ENCODE measurements at places on chromosomes 12 and 14.

GRCh38 chr12:34400411-34400881, 378.1 kb downstream of the ALG10 start:
- DNase-seq: no peak

- DNase-seq: peak; percentile 24
Measured at GRCh38 chr14:59583755-59584154, 7.1 kb upstream of the CCDC175 start.

DNA sequence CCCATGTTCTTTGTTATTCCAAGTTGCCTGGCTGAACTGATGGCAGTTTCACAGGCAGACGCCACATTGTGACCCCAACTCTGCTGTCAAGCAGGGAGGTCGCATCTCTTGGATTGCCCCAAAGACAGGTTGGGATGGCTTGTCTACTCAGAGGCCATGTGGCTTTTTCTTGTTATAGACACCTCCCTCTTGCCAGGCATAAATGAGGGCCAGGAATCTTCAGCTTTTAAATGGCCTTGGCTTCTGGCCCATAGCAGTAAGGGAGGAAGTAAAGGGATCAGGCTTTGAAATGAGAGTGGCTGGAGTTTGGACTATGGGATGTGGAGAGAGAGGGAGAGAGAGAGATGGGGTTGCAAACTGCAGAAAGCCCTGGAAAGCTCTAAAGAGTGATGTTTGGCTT, 215.0 kb downstream of the TBX5 start:
- DNase-seq: no peak

GRCh38 chr14:76742966-76743365, 18.3 kb upstream of the VASH1 start:
- DNase-seq: peak; percentile 46

GRCh38 chr12:51809193-51809592, 39.3 kb downstream of the FIGNL2 start:
- DNase-seq: no peak

DNA sequence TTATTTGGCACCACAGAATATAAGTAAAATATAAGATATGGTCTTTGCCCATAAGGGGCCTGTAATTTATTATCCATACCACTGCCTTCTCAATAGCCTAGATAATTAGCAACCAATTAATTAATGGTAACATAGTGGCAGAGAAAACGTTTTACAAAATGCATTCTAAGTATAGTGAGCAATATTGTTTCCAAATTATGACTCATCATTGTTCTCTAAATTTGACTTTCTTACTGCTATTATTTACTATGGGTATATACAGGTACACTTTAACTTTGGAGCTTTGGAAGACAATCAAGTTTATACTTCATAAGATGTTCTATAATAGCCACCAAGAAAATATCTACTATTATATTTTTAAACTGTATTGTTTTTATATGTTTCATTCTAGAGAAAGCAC, 26.7 kb downstream of the DCP1B start:
- no peak for DNase-seq

- no peak for DNase-seq
Measured at GRCh38 chr14:54453252-54453651, 12.1 kb upstream of the CNIH1 start.
